Breast epithelium (tissue), 4 donors: ENCODE measurements at places on chromosomes 3 and 15.

DNA sequence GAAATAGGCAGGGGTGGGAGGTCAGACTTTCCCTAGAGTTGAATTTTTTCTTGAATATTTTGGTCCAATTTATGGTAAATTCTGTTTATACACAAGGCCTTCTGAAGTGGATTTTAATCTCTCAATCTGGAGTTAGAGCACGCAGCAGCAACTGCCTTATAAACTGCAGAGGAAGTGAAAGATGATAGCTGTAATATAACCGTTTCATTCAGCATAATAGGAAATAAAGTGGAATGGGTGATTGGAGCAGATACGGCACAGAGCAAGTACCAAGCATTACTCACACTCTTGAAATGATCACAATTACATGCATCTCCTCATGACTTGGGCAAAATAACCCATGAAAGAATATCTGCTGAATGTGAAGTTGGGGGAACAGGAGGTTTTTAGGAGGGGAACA is 106.8 kb downstream of the ARRDC4 start:
- no peaks in the 10 kb centered on the region for H3K36me3 ChIP-seq
- no peaks in the 10 kb centered on the region for H3K4me1 ChIP-seq
- H3K4me3 ChIP-seq: no peak overlapping the region
- no peak for DNase-seq
- no peak overlapping the region for H3K27ac ChIP-seq
- H3K27me3 ChIP-seq: no peaks in the 10 kb centered on the region

DNA sequence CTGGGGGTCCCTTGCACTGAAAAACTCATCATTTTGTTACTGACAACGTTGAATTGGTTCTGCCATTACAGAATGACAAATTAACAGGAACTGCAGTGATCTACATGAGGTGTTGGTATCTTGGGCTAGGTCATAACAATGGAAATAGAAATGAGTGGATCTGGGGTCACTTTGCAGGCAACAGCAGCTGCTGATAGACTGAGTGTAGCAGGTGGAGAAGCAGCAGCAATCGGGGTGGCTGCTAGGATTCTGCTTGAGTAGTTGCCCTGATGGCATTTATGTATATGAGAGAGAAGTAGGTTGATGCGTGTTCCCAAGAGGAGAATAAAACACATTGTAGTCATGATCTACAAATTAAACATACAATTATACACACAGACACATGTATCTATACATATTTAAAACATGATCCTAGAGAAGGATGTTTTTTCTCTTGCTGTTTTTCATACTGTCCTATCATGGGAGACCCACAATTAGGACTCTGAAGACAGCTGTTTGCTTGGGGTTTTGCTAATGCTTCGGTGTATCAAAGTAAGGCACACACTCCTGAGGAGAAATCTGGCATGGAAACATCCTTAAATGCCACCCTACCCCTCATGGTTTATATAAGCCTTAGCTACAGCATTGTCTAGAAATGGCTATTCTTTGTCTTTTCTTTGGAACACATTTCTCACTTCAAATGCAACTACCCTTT is 15.8 kb upstream of the THBS1 start:
- DNase-seq: no peak
- no peaks in the 10 kb centered on the region for H3K4me1 ChIP-seq
- H3K36me3 ChIP-seq: no peaks in the 10 kb centered on the region
- no peaks in the 10 kb centered on the region for H3K27me3 ChIP-seq
- H3K27ac ChIP-seq: no peak overlapping the region
- no peak overlapping the region for H3K4me3 ChIP-seq

DNA sequence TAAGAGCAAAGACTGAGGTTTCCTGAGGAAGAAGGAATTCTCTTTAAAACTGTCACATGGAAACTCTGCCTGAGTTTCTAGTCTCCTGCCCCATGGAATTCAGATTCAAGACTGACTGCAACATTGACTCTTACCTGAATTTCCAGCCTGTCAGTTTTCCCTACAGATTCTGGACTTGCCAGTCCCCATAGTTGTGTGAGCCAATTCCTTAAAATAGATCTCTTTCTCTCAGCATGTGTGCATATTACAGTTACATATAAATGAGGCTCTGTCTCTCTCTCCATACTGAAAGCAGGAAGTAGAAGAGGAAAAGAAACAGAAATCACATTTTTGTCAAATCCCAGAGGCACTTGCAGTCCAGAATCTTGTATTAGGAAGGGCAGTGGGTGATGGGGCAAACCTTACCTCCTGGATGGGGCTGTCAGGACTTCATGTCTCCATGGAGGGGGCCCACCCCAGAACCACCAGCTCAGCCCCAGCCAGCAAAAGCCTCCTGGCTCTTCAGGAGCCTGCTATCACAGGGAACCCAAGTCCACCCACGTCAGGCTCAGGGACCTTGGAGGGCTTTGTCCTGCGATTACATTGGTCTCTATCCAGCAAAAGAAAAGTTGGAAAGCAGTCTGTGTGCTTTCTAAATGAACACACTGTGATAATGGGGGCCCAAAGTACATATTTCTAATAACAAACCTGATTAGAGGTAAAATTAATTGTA is 18.8 kb upstream of the GOLGA8J start:
- no peaks in the 10 kb centered on the region for H3K4me1 ChIP-seq
- DNase-seq: no peak
- no peak overlapping the region for H3K27ac ChIP-seq
- H3K4me3 ChIP-seq: no peak overlapping the region
- no peaks in the 10 kb centered on the region for H3K36me3 ChIP-seq
- no peaks in the 10 kb centered on the region for H3K27me3 ChIP-seq

GRCh38 chr3:55177749-55178148 is 249.9 kb upstream of the LRTM1 start:
- no peaks in the 10 kb centered on the region for H3K4me1 ChIP-seq
- no peak overlapping the region for H3K27ac ChIP-seq
- no peaks in the 10 kb centered on the region for H3K27me3 ChIP-seq
- DNase-seq: no peak

DNA sequence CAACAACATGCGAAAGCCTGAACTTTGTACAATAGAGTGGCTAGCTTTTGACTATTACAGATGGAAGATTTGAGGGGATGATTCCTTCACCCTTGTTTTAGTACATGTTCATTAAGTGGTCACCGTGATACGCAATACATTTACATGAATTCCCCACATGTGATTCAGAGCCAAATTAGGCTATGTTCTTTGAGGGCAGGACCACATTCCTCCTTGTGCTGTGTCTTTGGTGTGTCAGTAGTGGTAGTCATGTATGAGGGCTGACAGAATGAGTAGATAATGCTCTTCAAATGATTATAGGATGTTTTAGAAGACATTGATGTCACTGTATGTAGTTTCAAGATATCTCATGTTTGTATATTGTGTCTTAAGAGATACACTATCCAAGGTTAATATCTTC is 12.1 kb downstream of the PTPRG start:
- no peak for DNase-seq
- no peaks in the 10 kb centered on the region for H3K36me3 ChIP-seq
- no peaks in the 10 kb centered on the region for H3K27me3 ChIP-seq

- H3K36me3 ChIP-seq: no peaks in the 10 kb centered on the region
- no peak for DNase-seq
- no peak overlapping the region for H3K4me3 ChIP-seq
- no peaks in the 10 kb centered on the region for H3K4me1 ChIP-seq
Observed at GRCh38 chr15:67782691-67782991, 42.7 kb upstream of the SKOR1 start.

- no peaks in the 10 kb centered on the region for H3K27me3 ChIP-seq
- no peak overlapping the region for H3K27ac ChIP-seq
- DNase-seq: peak; percentile 23
- peaks cover 4% of the 10 kb centered on the region for H3K4me1 ChIP-seq
- H3K4me3 ChIP-seq: no peak overlapping the region
- H3K36me3 ChIP-seq: no peaks in the 10 kb centered on the region
Observed at GRCh38 chr15:74322558-74323180, 44.8 kb downstream of the CYP11A1 start.

GRCh38 chr15:88127432-88127790 is 129.1 kb downstream of the NTRK3 start:
- no peaks in the 10 kb centered on the region for H3K27me3 ChIP-seq
- H3K36me3 ChIP-seq: no peaks in the 10 kb centered on the region
- H3K27ac ChIP-seq: no peak overlapping the region
- no peak for DNase-seq
